Immature natural killer cell (primary cell): ENCODE measurements at places on chromosomes 11 and 22. TPM values are rescaled to one million over a fixed set of nuclear protein-coding genes. Genes with fewer than 3 reads are reported as not detected.

The SYT9 gene
- not detected for polyA plus RNA-seq

- no peak overlapping the region for H3K27ac ChIP-seq
- H3K4me1 ChIP-seq, result peaks cover 40% of the 10 kb centered on the region
- no peak overlapping the region for H3K4me3 ChIP-seq
- H3K36me3 ChIP-seq, result peaks cover 3% of the 10 kb centered on the region
Observed at GRCh38 chr22:42076764-42077485, 2.6 kb upstream of the SMDT1 start.

The KCNQ1 gene
- polyA plus RNA-seq, result 0.73 TPM

DNA sequence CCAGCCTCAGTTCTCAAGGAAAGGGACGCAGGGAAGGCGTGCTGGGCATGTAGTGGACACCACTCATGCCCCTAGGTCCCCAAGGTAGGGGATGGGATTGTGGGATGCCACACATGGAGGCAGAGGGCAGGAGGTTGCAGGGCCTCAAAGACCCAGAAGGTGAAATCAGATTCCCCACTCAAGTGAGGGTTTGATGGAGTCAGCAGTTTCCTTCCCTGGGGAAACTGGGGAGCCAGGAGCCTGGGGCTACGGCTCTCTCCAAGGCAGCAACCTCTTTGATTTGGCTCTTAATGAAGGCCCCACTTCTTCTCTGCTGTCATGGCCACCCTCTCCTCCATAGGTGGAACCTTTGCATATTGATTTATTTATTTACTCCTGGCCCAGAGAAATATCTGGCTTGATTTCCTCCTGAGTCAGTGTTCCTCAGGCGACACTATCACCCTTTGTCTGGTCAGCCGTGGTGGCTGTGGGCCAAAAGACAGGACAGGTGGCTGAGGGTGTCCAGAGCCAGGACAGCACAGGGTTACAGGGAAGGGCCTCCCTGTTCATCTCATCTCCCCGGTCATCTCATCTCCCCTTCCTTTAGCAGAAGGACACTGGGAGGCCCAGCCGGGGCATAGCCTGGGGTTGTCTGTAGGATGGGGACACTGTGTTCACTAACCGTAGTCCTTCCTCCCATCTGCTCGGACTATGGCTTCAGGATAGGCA is 9.6 kb downstream of the GNAZ start:
- DNase-seq, result no peak
- H3K4me1 ChIP-seq, result peaks cover 15% of the 10 kb centered on the region
- H3K36me3 ChIP-seq, result no peaks in the 10 kb centered on the region
- H3K4me3 ChIP-seq, result no peak overlapping the region

- no peak overlapping the region for H3K4me3 ChIP-seq
- no peaks in the 10 kb centered on the region for H3K4me1 ChIP-seq
- H3K27ac ChIP-seq, result no peak overlapping the region
- DNase-seq, result no peak
Observed at GRCh38 chr11:122234780-122235179, 118.8 kb upstream of the BLID start.

- no peak for DNase-seq
- H3K27ac ChIP-seq, result no peak overlapping the region
- peaks cover 3% of the 10 kb centered on the region for H3K4me1 ChIP-seq
- H3K4me3 ChIP-seq, result no peak overlapping the region
Observed at GRCh38 chr11:129213261-129213660, 21.1 kb upstream of the ARHGAP32 start.

- DNase-seq, result no peak
- no peak overlapping the region for H3K4me3 ChIP-seq
- H3K36me3 ChIP-seq, result no peaks in the 10 kb centered on the region
- H3K4me1 ChIP-seq, result no peaks in the 10 kb centered on the region
- no peak overlapping the region for H3K27ac ChIP-seq
Observed at GRCh38 chr11:78282821-78283220, 94.1 kb downstream of the USP35 start.

DNA sequence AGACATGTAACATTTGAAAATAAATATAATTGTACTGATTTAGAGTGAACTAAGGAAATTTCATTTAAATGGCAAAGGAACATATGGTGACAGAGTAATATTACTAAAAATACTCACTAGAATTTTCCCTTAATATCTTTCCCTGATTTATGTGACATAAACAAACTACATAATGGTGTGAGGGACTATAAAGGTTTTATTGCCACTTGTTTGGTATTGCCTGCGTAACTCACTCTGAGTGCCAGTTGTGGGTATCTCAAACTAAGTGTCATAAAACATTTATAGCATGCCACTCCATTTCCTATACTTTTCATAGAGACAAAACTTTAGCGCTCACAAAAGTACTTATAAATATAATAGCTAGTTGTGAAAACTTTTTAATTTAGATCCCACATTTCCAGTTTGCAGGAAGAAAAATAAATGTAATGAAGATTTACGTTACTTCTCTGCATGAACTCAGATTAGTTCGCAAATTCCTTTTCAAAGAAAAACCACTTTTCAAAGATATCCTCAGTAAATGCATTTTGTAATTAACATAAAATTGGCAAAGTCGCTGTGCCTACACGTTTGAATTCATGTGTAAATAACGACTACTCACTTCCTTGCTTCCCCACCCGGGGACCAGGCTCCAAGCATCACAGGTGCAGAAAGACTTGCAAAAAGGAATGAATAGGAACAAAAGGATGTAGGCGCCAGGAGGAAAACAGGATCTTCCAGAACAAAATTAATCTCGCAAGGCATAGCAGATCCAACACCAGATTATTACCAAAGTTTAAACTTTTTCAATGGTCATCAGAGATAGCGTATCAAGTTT is 1.6 kb upstream of the QSER1 start:
- H3K27ac ChIP-seq, result no peak overlapping the region
- H3K4me3 ChIP-seq, result peak overlapping the region; percentile 92
- no peak for DNase-seq
- peaks cover 16% of the 10 kb centered on the region for H3K4me1 ChIP-seq
- H3K27me3 ChIP-seq, result peaks cover 9% of the 10 kb centered on the region
- H3K36me3 ChIP-seq, result no peaks in the 10 kb centered on the region

The PTPRCAP gene
- polyA plus RNA-seq, result 1,315 TPM

DNA sequence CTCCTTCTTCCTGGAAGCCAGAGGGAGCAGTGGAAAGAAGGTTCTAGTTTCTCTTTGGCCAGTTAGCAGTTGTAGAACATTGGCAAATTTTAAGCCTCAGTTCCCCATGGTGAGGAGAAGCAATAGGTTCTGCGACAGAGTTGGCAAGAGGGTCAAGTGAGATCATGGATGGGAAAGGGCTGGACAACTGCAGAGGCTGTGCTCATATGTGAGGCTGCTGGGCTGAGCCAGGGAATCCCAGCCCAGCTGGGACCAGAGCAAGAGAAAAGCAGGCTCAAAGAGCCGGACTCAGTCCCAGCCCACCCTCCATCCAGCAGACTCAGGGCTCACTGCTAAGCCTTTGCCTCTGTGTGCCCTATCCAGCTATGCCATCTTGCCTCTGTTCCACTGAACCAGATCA is 66.8 kb upstream of the MYOD1 start:
- peaks cover 19% of the 10 kb centered on the region for H3K27me3 ChIP-seq
- no peak overlapping the region for H3K27ac ChIP-seq
- no peaks in the 10 kb centered on the region for H3K36me3 ChIP-seq

GRCh38 chr22:41351011-41351410 is 30.7 kb upstream of the TEF start:
- no peak overlapping the region for H3K4me3 ChIP-seq
- no peaks in the 10 kb centered on the region for H3K4me1 ChIP-seq
- no peak overlapping the region for H3K27ac ChIP-seq
- peaks cover 10% of the 10 kb centered on the region for H3K36me3 ChIP-seq
- DNase-seq, result no peak

The RFPL3 gene
- polyA plus RNA-seq, result not detected

DNA sequence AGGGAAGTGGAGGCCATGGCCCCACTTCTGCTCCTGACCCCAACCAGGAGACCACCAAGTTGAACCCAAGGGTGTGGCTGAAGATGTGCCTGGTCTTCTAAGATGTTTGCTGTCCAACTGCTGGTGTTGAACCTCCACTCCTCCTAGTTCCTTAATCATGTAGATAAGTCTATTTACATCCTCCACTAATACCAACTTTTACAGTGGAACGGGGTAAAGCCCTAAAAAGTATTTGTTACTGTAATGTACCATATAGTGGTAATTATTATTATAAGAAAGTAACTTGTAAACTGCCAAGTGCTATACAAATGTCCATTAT is 19.0 kb upstream of the RASSF10 start:
- H3K4me1 ChIP-seq, result no peaks in the 10 kb centered on the region
- no peak overlapping the region for H3K27ac ChIP-seq
- no peak overlapping the region for H3K4me3 ChIP-seq
- DNase-seq, result no peak

The IGLL1 gene
- polyA plus RNA-seq, result not detected

The SCGB1D4 gene
- polyA plus RNA-seq, result not detected
